AML-193 (cell line): ENCODE measurements at places on chromosomes 6 and 20.

DNA sequence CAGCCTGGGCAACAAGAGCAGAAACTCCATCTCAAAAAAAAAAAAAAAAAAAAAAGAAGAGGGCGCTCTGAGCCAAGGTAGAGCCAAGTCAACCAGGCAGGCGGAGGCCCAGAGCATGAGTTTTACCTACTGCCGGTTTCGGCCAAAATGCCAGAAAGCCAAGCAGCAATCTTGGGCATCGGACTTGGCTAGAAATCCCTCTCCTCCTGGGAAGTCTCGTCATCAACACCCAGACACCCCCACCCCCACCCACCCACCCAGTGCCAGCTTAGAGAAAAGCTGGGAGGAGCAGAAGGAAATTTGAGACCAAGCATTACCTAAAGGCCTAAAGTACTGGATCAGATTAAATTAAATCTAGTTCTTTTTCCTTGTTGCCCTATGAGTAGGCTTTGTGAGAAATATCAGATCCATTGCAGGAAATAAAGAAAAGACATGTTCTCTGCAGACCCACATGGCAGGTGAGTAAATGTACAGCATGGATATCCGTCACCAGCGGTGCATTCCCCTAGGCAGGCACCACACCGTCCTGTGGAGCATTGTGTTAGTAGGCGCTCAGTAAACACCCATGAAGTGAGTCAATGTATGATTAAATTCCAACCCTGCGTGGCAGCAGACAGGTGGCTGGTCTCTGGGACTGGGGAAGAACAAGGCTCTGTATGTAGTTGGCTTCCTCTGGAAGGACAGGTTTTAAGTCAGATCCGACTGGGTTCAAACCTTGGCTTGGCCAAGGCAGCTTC, 21.0 kb downstream of the RIPOR3 start:
- DNase-seq: no peak

- no peak for DNase-seq
Observed at GRCh38 chr6:69841862-69842261, 24.5 kb upstream of the COL19A1 start.

DNA sequence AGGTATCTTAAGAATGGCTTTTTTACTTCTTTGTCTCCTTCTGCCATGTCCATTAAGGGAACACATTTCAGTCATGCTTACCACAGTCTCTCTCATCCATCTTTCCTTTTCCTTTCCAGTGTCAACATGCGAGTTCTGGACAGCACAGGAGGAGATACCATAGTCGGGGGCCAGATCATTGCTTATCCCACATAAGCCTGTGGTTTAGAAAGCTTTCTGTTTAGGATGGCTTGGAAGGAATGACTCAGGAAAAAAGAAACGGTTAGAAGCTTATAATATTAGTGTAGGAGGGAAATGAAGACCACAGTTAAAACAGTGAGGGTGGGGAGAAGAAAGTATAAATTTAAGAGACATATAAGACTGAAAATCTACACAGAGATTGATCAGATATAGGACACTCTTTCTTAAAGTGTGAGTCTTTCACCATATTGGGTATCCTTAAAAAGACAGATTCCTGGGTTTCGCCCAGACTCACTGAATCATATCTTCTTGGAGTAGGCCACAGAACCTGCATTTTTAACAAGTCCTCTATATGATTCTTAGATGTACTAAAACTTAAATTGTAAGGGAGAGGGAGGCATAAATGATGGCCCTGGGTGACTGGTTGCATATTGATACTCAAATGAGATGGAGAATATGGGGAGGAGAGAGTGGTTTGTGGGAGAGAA, 36.1 kb downstream of the DSE start:
- no peak for DNase-seq

DNA sequence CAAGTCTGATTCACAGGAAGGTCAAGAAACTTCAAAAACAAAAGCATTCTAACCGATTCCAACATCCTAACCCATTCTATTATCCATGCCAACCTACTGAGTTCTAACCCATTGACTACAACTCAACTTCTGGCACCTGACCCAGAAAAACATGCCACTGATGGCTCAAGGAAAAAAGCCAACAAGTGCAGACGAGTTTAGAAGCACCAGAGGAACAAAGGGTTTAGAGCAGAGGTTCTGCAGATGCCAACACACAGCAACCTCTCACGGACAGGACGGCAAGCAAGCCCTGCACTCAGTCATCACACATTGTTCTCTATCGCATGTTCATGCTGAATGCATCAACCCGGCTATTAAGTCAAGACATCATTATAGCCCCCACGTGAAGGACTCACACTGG, 25.2 kb upstream of the MC3R start:
- DNase-seq: no peak

- no peak for DNase-seq
Observed at GRCh38 chr6:28673787-28674671, 148.3 kb downstream of the GPX5 start.
